GM23338 (cell line): ENCODE measurements at places on chromosomes 11 and 22. TPM values are rescaled to one million over a fixed set of nuclear protein-coding genes. Genes with fewer than 3 reads are reported as not detected.

Gene MPZL3
- total RNA-seq, result 2.9 and 5.7 TPM in 2 replicates

Gene PANX3
- not detected in 2 replicates for total RNA-seq

Gene CACNA1I
- total RNA-seq, result 1.7 and 2.4 TPM in 2 replicates

Gene ANGPTL5
- total RNA-seq, result not detected in 2 replicates

Gene IGLL5
- not detected in 2 replicates for total RNA-seq

Gene TEX12
- 0.35 TPM in 1 of 2 replicates, not detected in the other for total RNA-seq

Gene THOC5
- total RNA-seq, result 50.3 and 53.4 TPM in 2 replicates

Gene APOL4
- total RNA-seq, result not detected in 2 replicates

Gene CNTN5
- total RNA-seq, result not detected in 2 replicates

Gene PIK3IP1
- total RNA-seq, result 1.6 and 2.2 TPM in 2 replicates

Gene SHISA8
- total RNA-seq, result 0.62 and 5.1 TPM in 2 replicates

Gene RTN4R
- total RNA-seq, result 33.4 and 38.4 TPM in 2 replicates

Gene SCGB1D2
- not detected in 2 replicates for total RNA-seq

Gene TLCD5
- 8.5 and 10.0 TPM in 2 replicates for total RNA-seq

Gene POU2AF2
- total RNA-seq, result not detected in 2 replicates

Gene OR8A1
- not detected in 2 replicates for total RNA-seq

Gene P2RY2
- total RNA-seq, result 0.85 and 1.6 TPM in 2 replicates

Gene SLC22A12
- not detected in 2 replicates for total RNA-seq

Gene HTATIP2
- total RNA-seq, result 45.0 and 45.2 TPM in 2 replicates

Gene ZNF70
- 2.6 TPM in 2 replicates for total RNA-seq

Gene MCM5
- 287 and 325 TPM in 2 replicates for total RNA-seq

Gene HEPN1
- total RNA-seq, result not detected in 2 replicates

Gene CYTH4
- not detected in 2 replicates for total RNA-seq

Gene MRGPRE
- total RNA-seq, result not detected in 2 replicates

Gene C11orf86
- total RNA-seq, result 0.21 TPM in 1 of 2 replicates, not detected in the other

Gene SLCO2B1
- total RNA-seq, result not detected in 2 replicates

Gene MORC2
- 63.3 and 63.8 TPM in 2 replicates for total RNA-seq

Gene TSKU
- 31.1 and 33.8 TPM in 2 replicates for total RNA-seq

Gene SERHL2
- total RNA-seq, result 1.5 and 1.7 TPM in 2 replicates

Gene SMIM35
- total RNA-seq, result not detected in 2 replicates

Gene PDE3B
- total RNA-seq, result 16.9 and 21.3 TPM in 2 replicates

Gene ARFIP2
- total RNA-seq, result 61.5 and 65.4 TPM in 2 replicates

Gene SERPIND1
- not detected in 2 replicates for total RNA-seq

Gene CSNK2A3
- 4.1 and 4.8 TPM in 2 replicates for total RNA-seq

Gene NELL1
- 0.39 and 1.6 TPM in 2 replicates for total RNA-seq

Gene TRIM3
- total RNA-seq, result 15.0 and 21.1 TPM in 2 replicates

Gene OR2D2
- 0.24 and 1.3 TPM in 2 replicates for total RNA-seq

Gene HTR3B
- not detected in 2 replicates for total RNA-seq

Gene RIMBP3C
- 1.1 and 1.6 TPM in 2 replicates for total RNA-seq

Gene PAMR1
- 2.5 and 3.1 TPM in 2 replicates for total RNA-seq

Gene P2RX6
- not detected in 2 replicates for total RNA-seq

Gene BTG4
- total RNA-seq, result 0.31 TPM in 1 of 2 replicates, not detected in the other

Gene TTLL1
- total RNA-seq, result 3.5 and 5.5 TPM in 2 replicates

Gene MS4A7
- total RNA-seq, result 0.07 TPM in 1 of 2 replicates, not detected in the other

Gene OR4D11
- total RNA-seq, result not detected in 2 replicates

Gene F2
- 0.21 TPM in 1 of 2 replicates, not detected in the other for total RNA-seq

Gene ZC3H12C
- total RNA-seq, result 2.4 and 2.6 TPM in 2 replicates

Gene CSTF3
- total RNA-seq, result 72.7 and 83.2 TPM in 2 replicates

Gene MACROD1
- total RNA-seq, result 22.2 and 33.0 TPM in 2 replicates

Gene RAB38
- total RNA-seq, result 14.2 and 22.4 TPM in 2 replicates

Gene FEN1
- total RNA-seq, result 89.0 and 96.3 TPM in 2 replicates

Gene KCNJ1
- total RNA-seq, result not detected in 2 replicates

Gene PGAP2
- 43.2 TPM in 2 replicates for total RNA-seq

Gene RAB3IL1
- total RNA-seq, result 2.7 and 4.0 TPM in 2 replicates

Gene MRGPRX4
- total RNA-seq, result not detected in 2 replicates

Gene MMP7
- not detected in 2 replicates for total RNA-seq

Gene PLAAT4
- total RNA-seq, result 0.69 and 3.3 TPM in 2 replicates

Gene NTM
- total RNA-seq, result 5.3 and 14.6 TPM in 2 replicates

Gene PLXNB2
- 66.3 and 70.4 TPM in 2 replicates for total RNA-seq

Gene HEPHL1
- total RNA-seq, result 0.04 and 0.07 TPM in 2 replicates
